IMR-90 (cell line): ENCODE measurements at places on chromosomes 3 and 15. TPM values are rescaled to one million over a fixed set of nuclear protein-coding genes. Genes with fewer than 3 reads are reported as not detected.

GRCh38 chr15:96171853-96172296 is 158.6 kb upstream of the NR2F2 start:
- peak; percentile 19 for DNase-seq

- peak; percentile 28 for DNase-seq
These were observed 148.0 kb upstream of the TPM1 start for GRCh38 chr15:62894322-62895085.

The CELF6 gene
- total RNA-seq = not detected in 2 replicates

DNA sequence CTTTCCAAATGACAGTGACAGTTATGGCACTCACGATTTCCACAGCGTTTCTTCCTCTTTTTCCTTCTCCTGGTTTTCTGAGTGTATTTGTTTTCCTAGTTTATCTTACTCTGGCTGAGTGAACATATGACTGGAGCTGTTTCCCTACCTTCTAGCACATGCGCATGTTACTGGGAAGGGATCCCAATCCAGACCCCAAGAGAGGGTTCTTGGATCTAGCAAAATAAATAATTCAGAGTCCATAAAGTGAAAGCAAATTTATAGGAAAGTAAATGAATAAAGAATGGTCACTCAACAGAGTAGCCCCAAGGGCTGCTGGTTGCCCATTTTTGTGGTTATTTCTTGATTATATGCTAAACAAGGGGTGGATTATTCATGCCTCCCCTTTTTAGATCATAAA is 23.8 kb downstream of the METTL6 start:
- no peak for DNase-seq

The RBP2 gene
- not detected in 2 replicates for total RNA-seq

- peak; percentile 30 for DNase-seq
These were observed 15.8 kb downstream of the SLC9A9 start for GRCh38 chr3:143832433-143832832.

The AMIGO3 gene
- total RNA-seq = not detected in 2 replicates

The COL6A5 gene
- not detected in 2 replicates for total RNA-seq

GRCh38 chr3:115552007-115552406 is 71.3 kb upstream of the GAP43 start:
- DNase-seq = no peak

The EOMES gene
- not detected in 2 replicates for total RNA-seq

The AHSG gene
- not detected in 2 replicates for total RNA-seq

The PLCH1 gene
- not detected in 2 replicates for total RNA-seq

DNA sequence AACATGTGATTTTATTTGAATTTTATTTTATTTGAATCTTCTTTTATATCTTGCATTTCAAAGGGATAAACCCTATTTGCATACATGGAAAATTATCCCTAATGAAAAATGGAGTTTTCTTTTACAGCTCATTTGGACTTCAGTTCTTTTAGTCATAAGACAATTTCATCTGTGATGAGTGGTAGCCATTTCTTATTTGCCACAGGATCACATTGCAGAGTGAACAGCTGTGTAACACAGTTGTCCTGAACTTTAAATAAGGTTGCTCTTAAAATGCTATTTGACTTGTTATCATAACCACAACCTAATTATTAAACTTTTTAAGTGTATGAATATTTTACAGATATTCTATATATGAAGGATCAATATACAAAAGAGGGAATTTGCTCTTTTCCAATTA is 221.7 kb upstream of the ROPN1 start:
- no peak for DNase-seq

DNA sequence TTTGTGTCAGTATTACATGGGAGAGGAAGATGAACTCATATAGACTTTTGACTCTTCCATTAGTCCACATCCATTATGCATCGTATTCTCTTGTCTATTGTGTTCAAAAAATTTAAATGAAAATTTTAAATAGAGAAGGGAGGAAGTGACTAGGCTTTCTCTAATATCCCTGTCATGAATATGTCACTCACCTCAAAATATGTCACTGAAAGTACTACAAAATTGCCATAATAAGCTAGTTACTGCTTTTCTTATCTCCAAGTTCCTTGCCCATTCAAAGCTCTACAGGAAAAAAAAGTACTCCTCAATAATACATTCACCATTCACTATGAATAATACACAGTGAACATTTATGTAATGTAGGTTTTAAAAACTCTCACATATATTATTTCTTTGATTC is 22.3 kb upstream of the GHSR start:
- no peak for DNase-seq

DNA sequence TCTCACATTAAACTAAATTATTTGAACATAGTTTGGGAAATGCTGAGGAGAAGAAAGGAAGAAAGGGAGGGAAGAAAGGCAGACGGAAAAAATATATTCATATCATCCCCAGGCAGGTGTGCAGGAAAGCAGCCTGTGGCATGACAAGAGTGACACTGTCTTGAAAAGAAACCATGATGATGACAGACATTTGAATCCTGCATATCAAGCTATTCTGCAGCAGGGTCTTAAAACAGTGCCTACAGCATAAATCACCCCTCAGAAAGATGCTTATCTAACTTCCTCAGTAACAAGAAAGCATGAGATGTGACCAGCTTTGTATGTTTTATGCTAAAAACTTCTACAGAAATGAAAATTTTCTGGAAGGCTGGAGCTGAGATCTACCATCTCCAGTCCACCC is 144.5 kb upstream of the GRM7 start:
- DNase-seq = no peak

- no peak for DNase-seq
These were observed at the start of gene OSTN for GRCh38 chr3:191198932-191199331. Gene OSTN, plus strand, starts transcription at chr3:191199241. Its CDS starts 13,292 bp downstream, at chr3:191212533.

DNA sequence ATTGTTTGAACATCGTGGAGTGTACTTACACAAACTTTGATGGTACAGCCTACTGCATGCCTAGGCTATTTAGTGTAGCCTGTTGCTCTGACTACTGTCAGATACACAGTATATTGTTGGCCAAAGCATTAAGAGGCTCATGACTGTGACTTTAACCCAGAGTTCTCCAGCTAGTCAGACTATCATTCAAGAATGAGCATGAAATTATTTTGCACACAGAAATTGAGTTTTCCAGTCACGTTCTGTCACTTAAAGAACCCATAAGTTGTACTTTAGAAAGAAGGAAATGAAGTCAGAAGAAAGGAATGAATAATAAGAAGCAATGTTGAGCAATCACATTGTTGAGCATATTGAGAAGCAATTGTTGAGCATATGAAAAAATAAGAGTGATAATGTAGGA is 37.6 kb upstream of the SLC22A13 start:
- peak; percentile 63 for DNase-seq

DNA sequence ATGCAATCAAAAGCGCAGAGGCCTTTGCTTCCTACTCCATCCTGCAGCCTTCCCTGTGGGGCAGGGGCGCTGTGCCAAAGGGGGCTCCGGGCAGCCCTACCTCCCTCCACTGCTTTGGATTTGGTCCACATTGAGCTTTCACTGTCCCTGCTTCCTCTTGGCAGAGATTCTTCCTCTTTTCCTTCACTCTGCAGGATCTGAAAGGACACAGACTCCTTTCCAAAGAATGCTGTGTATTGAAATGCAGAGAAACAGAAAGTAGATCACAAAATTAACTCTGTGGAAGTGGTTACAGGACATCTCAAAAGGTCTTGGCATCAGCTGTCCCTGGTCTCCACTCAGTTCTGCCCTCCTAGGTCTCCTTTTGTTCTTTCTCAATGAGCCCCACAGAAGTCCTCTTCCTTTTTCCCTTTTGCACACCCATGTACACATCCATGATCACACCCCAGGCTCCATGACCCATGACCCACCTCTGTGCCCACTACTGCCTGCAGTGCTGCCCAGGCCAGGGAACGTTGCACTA is 64.1 kb downstream of the CCR1 start:
- no peak for DNase-seq

The ADGRG7 gene
- total RNA-seq = not detected in 2 replicates

GRCh38 chr3:112889357-112889756 is 42.7 kb upstream of the CD200R1L start:
- DNase-seq = no peak

The SCAMP5 gene
- total RNA-seq = 0.36 and 0.56 TPM in 2 replicates

The CLDN16 gene
- total RNA-seq = under 0.01 TPM in 2 replicates

GRCh38 chr3:24315971-24316370 is 178.7 kb downstream of the THRB start:
- no peak for DNase-seq

The LIPH gene
- 0.28 and 0.36 TPM in 2 replicates for total RNA-seq

DNA sequence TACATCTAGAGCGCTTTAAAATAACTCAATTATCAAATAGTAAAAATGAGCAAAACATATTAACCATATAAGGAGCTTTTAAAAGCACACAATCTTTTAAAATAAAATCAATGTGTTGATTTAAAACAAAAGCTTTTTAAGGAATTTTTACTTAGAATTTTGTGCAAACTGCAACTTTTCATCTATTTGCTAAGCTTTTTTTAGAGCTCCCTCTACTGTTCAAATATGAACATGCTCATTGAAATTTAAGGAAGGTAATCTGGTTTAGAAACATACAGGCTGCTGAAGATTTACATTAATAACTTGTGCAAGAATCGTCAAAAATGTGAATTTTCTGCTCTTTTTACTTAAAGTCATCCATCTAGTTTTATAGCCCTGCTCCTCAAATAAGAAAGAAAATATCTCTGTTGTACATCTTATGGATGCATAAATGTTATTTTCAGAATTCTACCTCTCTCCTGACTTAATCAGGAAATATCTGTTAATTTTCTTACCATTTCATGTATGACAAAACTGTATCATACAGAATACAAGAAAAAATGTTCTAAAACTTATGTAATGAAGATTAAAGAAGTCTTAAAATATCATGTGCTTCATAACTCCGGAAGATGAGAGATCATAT is 469.4 kb upstream of the ROBO2 start:
- DNase-seq = peak; percentile 48

- no peak for DNase-seq
These were observed 33.0 kb downstream of the RBPMS2 start for GRCh38 chr15:64742385-64742784.

DNA sequence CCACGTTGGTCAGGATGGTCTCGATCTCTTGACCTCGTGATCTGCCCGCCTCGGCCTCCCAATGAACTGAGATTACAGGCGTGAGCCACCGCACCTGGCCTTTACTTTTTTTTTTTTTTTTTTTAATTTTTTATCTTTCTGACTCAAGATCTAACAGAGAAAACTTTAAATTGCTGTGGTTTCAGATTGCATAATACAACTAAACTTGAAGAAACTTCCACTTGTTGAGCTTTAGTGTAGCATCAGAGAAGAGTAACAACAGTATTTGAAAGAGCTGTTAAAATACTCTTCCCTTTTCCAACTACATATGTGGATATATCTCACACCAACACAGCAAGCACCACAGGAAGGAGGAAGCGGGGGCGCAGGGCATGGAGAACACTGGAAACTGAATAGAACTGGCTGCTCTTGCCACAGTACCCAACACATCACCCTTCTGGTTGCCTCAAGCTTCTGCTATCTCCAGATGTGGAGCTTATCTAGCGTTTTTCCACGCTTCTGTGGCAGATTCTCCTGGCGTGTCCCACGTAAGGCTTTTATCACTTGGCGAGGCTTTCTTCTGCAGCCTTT is 45.4 kb downstream of the MAP6D1 start:
- peak; percentile 9 for DNase-seq

GRCh38 chr15:65183865-65184159 is 1.3 kb downstream of the CLPX start:
- DNase-seq = no peak

GRCh38 chr15:72153269-72154000 is 35.2 kb downstream of the SENP8 start:
- peak; percentile 13 for DNase-seq

DNA sequence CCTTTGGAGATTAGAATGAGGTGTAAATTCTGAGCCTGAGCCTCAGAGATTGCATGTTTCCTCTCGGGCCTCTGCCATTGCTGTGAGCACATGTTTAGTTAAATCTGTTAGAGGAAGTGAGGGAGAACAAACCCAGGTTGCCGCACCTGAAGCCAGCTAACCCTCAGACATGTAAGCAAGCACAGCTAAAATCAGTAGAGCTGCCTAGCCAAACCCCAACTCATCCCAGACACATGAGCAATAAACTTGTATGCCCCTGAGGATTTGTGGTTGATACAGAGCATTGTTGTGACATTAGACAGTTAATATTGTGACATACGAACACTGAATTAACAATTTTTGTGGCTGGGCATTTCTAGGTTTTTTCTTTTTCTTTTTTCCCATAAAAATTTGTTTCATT is 41.9 kb downstream of the NMD3 start:
- DNase-seq = peak; percentile 65

- DNase-seq = peak; percentile 94
These were observed 32.7 kb downstream of the TRANK1 start for GRCh38 chr3:36911990-36912804.

The SLC9C1 gene
- total RNA-seq = not detected in 2 replicates

The GALNT15 gene
- total RNA-seq = 14.7 and 19.7 TPM in 2 replicates

DNA sequence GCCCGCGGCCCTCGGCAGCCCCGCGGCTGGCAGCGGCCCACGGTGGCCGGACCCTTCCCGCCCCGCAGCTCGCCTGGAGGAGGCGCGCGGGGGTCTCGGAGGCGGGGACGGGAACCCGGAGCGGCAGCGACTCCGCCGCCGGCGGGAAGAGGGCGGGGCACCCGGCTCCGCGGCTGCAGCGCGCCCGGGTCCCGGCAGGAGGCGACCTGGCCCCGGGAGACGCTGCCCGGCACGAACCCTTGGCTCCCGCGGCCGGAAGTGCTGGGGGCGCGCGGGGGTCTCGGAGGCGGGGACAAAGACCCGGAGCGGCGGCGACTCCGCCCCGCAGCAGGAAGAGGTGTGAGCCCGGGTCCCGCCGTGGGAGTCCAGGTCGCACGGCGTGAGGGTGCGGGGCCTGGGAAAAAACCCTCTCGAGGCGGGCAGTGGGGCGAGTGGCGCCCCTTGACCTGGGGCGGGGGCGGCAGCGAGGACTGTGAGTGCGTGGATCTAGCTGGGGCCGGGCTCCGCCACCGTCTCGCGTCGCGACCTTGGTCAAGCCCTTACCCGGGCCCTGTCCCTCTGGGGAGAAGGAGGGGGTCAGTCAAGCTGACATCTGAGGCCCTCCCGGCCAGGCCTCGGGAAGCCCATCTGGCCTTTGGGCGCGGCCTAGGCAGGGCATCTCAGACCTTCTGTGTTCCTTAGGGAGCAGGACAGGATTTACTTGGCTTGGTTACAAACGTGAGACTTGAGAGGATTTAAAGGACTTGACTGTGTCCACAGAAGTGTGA is at the start of gene CIB2:
Gene CIB2, minus strand, starts transcription at position 151 of the 767 bp plus-strand sequence. CDS start 230 bp downstream, outside the sequence.
- DNase-seq = peak; percentile 41

GRCh38 chr15:39969002-39969394 is 35.1 kb downstream of the EIF2AK4 start:
- no peak for DNase-seq

The CHRFAM7A gene
- total RNA-seq = 0.18 TPM in 1 of 2 replicates, not detected in the other

- DNase-seq = peak; percentile 52
These were observed 45.7 kb upstream of the RAB6B start for GRCh38 chr3:133941415-133941821.

The GLDN gene
- under 0.01 TPM in 1 of 2 replicates, not detected in the other for total RNA-seq

GRCh38 chr3:195154793-195155535 is 116.0 kb downstream of the XXYLT1 start:
- peak; percentile 97 for DNase-seq

GRCh38 chr15:23387621-23388190 is 33.2 kb downstream of the GOLGA8S start:
- no peak for DNase-seq

The C2CD4A gene
- total RNA-seq = not detected in 2 replicates

The CTXN2 gene
- total RNA-seq = not detected in 2 replicates

GRCh38 chr3:12197475-12197874 is 38.8 kb upstream of the TIMP4 start:
- DNase-seq = no peak

The COPB2 gene
- total RNA-seq = 363 and 549 TPM in 2 replicates

GRCh38 chr3:179260949-179261765 is 10.2 kb upstream of the KCNMB3 start:
- DNase-seq = peak; percentile 48

- no peak for DNase-seq
These were observed 444 bp upstream of the ABHD14A start for GRCh38 chr3:51974277-51974962.
